Ammon's horn (tissue), 1 donor: ENCODE measurements at places on chromosomes 2 and 18.

- DNase-seq, result no peak
Observed at GRCh38 chr18:62954366-62954765, 239.0 kb downstream of the PHLPP1 start.

GRCh38 chr2:163698857-163699256 is 37.0 kb downstream of the FIGN start:
- DNase-seq, result no peak

- no peak for DNase-seq
Observed at GRCh38 chr2:105800953-105801635, 56.4 kb downstream of the NCK2 start.

GRCh38 chr18:13353084-13353823 is 134.7 kb downstream of the LDLRAD4 start:
- DNase-seq, result peak; percentile 35

DNA sequence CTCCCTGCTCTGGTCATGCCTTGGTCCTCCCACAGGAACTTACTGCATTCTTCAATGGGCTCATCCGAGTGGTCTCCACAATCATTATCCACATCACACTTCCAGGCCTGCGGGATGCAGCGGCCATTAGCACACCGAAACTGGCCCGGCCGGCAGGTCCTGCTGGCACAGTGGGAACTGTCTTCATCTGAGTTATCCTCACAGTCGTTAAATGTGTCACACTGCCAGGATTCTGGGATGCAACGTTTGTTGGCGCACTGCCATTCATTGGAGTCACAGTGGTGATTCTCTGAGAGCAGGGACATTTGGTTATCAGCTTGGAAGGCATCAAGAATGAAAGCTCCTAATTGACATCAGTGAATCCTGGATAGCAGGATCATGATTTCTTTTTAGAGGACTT is 104.5 kb downstream of the DHRS9 start:
- peak; percentile 5 for DNase-seq

DNA sequence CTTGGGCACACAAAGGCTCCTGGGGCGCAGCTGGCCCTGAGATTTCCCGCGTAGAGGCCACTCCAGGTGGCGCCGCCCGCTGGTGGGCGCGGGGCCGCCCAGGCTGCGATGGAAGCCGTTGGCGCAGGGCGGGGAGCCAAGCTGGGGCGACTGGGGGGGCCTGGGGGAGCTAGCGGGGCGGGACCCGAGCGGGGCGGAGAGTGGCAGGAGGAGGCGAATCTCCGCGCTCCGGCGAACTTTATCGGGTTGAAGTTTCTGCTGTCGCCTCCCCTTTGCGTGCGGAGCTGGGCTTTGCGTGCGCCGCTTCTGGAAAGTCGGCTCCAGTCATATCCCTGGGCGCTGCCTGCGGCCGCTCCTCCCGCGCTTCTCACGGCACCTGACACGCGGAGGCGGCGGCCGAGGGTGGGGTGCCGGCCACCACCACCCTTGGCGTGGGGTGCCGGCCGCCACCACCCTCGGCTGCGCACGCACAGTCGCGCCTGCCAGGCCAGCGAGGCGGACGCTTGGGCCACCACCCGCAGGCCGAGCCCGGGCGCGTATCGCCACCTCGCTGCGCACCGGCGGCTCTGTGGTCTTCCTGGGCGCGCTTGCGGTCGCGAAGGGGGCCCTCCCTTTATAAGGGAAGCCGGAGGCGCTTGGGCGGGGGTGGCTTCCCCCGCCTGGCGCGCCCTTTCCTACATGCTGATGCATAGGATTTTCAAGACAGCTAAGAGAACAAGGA is 919 bp upstream of the CYP1B1 start:
- no peak for DNase-seq

GRCh38 chr2:205364261-205364660 is 318.0 kb upstream of the NRP2 start:
- no peak for DNase-seq

- no peak for DNase-seq
Observed at GRCh38 chr2:200039724-200040650, 84.6 kb downstream of the MAIP1 start.

DNA sequence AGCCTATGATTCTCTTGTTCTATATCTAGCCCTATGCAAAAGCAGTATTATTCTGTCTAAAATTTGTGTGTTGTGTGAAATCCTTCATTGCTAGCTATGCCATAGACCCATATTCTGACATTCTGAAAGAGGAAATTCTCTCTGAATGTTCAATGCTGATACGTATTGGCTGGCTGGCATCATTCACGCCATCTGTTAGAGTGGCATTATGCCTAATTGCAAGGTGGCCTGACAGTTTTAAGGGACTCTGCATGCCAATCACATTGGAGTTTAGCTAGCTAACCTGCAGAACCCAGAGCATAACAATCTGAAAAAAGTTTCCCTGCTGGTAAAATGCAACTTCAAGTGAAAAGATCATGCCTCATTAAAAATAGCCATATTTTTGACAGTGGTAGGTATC is 316.0 kb downstream of the SOX11 start:
- DNase-seq, result peak; percentile 14

GRCh38 chr2:215390550-215390913 is 45.3 kb downstream of the FN1 start:
- DNase-seq, result no peak

DNA sequence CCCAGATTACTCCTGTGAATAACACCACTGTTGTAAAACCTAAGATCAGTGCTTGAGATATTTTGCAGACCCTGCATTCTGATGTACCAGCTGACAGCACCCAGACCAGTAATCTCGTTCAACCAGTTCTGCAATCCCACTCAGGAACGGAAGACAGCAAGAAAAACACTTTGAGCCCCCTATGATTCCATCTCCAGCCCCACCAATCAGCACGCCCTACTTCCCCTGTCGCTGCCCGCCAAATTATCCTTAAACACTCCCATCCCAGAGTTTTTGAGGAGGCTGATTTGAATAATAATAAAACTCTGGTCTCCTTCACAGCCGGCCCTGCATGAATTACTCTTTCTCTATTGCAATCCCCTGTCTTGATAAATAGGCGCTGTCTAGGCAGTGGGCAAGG is 173.9 kb upstream of the CDH2 start:
- no peak for DNase-seq

DNA sequence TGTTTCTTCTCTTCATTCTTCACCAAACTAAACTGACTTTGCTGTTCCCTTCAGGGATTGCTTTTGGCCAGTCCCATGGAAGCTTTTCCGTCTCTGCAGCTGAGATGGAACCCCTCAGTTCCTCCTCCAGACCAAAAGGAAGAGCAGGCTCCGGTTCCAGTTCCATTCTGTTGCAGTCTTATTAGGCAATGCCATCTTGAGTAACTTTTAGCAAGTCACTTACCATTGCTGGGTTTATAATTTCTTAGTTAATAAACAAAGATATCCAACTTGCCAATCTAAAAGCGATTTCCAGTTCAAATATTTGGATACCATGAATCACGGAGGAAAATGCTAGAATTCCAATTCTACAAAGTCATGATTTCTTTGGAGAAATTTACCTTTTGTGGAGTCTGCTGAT is 214.3 kb upstream of the LYPD1 start:
- DNase-seq, result no peak

DNA sequence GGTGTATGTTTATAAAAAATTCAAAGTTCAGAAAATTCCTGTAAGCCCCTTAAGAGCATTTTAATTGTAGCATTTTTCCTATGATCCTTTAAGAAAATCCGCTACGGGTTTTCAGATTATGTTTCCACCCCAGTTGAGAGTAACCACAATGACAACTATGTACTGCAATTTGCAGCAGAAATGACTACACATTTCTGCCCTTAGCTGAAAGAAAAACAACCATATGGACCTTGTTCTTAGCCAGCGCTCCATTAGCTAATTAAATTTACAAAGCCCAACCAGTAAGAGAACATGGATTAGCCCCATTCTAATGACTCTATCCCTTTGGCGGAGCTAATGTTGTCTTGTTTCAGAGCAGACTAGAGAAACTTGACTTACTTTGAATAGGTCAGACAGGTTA is 247.6 kb downstream of the SLC8A1 start:
- no peak for DNase-seq

- DNase-seq, result peak; percentile 64
Observed at GRCh38 chr2:127024769-127025358, 82.1 kb downstream of the BIN1 start.

- DNase-seq, result no peak
Observed at GRCh38 chr18:63234841-63235240, 84.7 kb downstream of the BCL2 start.

- DNase-seq, result no peak
Observed at GRCh38 chr2:98614024-98614739, 5.8 kb downstream of the UNC50 start.

- DNase-seq, result no peak
Observed at GRCh38 chr2:195604706-195605105, 52.3 kb upstream of the SLC39A10 start.

- DNase-seq, result no peak
Observed at GRCh38 chr18:12086249-12086648, 7.4 kb upstream of the ANKRD62 start.

- DNase-seq, result no peak
Observed at GRCh38 chr2:190311893-190312634, 7.6 kb downstream of the HIBCH start.

- peak; percentile 7 for DNase-seq
Observed at GRCh38 chr2:127770973-127771735, 39.8 kb downstream of the WDR33 start.

DNA sequence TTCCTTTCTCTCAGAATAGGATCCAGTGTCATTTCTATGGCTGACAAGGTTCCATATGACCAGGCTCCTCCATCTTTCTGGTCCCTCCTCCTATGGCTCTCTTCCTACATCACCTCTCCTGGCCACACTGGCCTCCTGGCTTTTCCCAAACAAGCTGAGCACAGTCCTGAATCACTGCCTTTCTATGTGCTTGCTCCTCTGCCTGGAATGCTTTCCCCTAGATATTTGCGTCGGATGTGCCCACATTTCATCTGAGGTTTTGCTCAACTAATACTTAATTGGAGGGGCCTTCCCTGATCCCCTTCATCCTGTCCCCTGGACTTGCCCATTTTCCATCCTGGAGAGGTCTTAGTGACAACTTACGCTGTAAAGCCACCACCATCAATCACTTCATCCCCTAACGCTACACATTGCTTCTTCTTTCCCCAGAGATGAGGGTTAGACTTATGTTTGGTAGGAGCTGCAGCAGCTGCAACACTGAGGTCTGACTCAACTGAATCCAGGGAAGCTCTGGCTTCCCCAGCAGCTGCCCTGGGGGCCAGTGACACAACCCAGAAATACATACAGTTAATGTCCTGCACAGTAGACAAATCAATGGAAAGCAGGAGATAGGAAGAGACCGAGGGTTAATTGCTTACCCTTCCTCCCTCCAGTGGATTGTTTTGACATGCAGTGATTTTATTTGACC is 42.9 kb downstream of the QPCT start:
- no peak for DNase-seq

GRCh38 chr18:74489676-74490075 is 6.5 kb upstream of the CNDP2 start:
- DNase-seq, result no peak

GRCh38 chr2:170073288-170073687 is 104.7 kb upstream of the MYO3B start:
- peak; percentile 88 for DNase-seq

DNA sequence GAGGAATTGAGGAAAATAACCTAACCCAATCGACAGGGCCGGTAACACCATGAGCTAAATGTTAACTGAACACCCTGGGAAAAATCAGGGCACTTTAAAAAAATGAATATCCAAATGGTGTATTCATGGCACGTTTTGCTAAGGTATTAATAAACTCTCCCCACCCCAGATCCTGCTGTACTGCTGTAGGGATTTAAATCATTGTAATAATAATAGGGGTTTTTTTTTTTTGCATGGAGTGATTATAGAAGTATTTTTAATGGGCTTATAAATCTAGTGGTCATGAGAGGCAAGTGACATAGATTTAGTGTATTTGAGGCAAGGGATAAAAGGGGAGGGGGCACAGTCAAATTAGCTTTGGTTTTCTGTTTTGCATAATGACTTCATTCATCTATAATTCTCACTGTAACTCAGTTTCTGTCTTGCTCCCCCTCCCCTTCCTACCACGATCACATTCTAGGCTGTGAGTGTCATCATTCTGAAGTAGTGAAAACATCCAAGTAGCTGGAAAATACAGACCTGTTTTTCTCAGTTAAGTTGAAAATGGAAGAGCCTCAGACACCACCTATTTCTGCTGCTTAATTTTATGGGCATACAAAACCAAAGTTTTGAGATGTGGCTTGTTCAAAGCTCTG is 18.2 kb upstream of the MGAT5 start:
- no peak for DNase-seq

- no peak for DNase-seq
Observed at GRCh38 chr2:112001136-112001715, 53.8 kb upstream of the TMEM87B start.

DNA sequence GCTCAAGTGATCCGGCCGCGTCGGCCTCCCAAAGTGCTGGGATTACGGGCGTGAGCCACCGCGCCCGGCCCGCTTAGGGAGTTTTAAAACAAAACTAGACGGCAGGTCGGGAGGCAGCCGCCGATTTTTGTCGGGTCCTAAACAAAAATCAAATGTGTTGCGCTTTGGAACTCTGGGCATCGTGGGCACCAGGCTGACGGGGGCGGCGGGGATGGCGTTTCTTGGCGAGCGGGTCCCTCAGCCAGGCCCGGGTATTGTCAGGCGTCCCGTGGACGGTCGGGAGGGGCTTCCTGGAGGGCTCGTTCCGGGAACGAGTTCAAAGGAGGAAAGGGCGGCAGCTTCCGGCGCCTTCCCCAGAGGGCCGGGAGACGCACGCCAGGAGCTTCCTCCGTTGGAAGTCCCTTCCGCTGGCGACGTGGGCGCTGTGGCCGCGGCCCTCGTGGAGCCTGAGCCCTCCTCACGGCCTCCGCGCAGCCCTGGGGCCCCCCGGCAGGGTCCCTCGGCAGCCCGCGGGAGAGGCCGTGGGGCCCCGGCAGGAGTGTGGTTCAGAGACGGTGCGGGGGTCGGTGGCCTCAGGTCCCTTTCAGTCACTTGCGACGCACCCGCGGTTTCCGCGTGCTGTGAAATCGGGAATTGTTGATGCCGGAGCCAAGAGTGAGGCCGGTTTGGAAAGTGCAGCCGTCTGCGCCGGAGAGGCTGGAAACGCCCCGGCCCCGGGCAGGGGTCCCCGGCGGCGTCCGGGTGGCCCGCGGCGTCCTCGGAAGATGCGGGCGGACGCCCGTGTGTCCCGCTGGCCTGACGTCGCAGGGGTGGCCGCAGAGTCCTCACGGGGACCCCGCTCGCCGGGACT is 59.3 kb downstream of the EMILIN2 start:
- peak; percentile 38 for DNase-seq

GRCh38 chr2:51995293-51995692 is 963.4 kb upstream of the NRXN1 start:
- DNase-seq, result no peak

- DNase-seq, result no peak
Observed at GRCh38 chr2:190351955-190352354, 8.6 kb downstream of the INPP1 start.

DNA sequence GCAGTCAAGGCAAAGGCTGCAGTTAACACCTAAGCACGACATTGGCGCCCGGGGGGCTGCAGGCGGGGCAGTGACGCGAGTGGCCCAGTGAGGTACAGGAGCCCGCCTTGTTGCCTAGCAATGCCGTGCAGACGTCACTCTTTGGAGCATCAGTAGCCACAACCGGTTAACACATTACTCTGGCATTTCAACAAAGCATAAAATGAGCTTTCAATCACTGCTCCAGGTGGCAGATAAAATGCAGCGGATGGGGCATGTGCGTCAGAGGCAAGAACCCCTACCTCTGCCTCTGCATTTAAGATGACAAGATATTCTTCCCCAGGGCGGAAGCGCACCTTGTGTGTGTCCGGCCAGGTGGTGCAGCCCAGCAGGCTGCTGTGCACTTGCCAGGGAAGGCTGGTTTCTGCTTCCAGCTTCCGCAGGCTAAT is 139.4 kb downstream of the MTCL1 start:
- no peak for DNase-seq
